Activated naive CD4-positive, alpha-beta T cell treated with anti-CD3 and anti-CD28 coated beads, Interleukin-2, amount 50 U/mL, for 16 hours (primary cell): ENCODE measurements at places on chromosomes 2 and 18.

GRCh38 chr2:83370419-83370762 lies 1088.7 kb downstream of the SUCLG1 start:
- no peak for DNase-seq

DNA sequence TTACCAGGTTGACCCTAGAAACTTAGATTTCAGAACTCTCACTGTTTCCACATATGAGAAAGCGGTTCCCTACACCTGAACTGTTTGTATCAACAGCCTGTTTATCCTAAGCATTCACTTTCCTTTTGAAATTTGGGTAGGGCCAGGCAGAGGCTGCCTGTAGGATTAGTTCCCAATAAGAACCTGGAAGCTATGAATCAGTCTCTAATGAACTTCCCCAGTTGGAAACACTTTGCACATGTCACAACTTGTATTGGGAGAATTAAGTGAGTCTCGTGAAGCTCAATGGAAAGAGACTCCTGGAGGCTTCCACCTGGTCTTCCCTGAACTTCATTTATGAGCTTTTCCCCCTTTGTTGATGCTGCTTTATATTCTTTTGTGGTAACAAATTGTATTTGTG lies 486.6 kb upstream of the HS6ST1 start:
- DNase-seq, result no peak

DNA sequence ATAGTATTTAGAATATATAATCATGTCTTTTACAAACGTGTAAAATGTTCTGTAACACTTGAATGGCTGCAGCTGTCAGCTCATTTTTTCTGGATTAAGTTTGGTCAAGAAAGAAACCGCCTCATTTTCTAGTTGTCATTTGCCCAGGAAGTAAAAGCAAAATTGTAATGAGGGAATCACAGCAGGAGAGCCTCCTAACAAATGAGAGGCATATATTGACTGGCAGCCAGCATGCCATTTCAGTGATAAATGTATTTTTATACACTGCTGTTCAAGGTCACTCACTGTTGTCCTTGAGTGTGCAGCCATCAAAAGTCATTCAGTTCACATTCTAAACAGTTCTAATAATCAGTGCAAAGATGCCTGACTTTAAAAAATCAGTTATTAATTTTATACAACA lies 144.3 kb upstream of the BOD1L2 start:
- no peak for DNase-seq

GRCh38 chr2:203719456-203720410 lies 13.3 kb downstream of the CD28 start:
- DNase-seq, result no peak

DNA sequence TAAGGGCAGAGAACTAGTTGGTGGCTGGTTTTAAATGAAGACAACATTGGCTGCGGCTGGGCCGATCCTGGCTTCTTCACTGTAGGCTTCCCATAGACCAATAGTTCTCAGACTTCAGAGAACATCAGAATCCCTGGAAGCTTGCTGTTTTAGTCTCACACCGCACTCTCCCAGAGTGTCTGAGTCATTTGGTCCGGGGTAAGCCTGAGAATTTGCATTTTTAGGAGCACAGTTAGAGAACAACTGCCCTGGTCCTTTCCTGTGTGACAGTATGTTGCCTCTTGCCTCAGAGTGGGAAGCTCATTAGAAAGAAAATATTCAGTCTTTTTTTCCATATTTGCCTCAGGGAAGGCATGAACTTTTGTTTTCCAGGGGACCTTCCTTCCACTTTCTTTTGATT lies 137.1 kb upstream of the GAREM1 start:
- DNase-seq, result no peak
